ENCODE measurements at places on chromosomes 13 and 19.

DNA sequence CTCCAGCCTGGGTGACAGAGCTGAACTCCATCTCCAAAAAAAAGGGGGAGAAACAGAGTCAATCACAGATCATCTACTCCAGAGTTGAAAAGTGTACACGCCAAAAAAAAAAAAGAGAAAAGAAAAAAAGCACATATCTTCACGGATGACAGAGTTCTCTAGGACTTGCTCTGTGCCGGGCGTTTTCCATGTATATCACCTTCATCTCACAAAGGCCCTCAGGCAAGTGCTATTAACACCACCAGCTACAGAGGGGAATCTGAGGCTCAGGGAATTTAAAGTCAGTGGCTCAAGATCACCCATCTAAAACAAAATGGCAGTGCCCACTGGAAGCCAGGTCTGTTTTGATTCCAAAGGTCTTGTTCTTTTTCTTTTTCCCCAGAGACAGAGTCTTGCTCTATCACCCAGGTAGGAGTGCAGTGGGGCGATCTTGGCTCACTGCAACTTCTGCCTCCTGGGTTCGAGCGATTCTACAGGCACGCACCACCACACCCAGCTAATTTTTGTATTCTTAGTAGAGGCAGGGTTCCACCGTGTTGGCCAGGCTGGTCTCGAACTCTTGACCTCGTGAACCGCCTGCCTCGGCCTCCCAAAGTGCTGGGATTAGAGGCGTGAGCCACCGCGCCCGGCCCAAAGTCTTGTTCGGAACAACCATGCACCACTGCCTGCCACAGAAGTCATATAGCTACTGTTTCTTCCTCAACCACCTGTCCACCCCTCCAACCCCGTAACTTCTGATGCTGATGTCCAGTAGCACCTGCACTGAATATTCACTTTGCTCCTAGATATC lies 42.2 kb downstream of the SAE1 start:
- DNase-seq = no peak

DNA sequence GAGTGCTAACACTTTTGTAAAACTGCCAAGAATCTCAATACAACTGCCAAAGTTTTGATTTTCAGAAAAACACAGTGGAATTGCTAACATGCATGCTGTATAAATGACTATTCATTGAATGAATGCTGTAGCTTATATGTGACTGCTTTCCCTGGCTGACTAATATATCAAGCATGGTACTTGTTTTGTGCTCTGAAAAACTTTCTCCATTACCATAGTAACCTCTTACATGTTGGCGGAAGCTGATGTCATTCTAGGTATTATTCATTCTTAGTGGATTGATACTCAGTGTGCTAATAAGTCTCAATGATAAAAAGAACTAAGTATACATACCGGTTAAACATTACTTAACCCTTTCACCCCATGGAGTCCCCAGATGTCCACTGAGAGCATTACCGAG lies 166.1 kb upstream of the MYO16 start:
- DNase-seq = no peak

DNA sequence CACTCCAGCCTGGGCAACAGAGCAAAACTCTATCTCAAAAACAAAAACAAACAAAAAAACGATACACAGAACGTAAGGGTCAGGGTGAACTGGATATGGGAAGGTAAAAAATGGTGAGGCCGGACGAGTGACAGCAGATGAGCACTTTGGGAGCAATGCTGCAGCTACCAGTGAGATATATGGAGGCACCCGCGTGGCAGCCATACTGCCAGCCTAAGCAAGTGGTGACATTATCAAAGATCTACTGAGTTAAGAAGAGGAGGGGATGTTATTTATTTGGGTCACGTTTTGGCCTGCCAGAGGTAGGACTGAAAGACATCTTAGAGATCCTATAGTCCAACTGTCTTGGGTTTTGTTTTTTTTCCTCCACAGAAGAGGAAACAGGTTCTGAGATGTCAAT lies 14.2 kb downstream of the TIMM13 start:
- no peak for DNase-seq

GRCh38 chr13:90757127-90757680 lies 590.3 kb upstream of the MIR17HG start:
- no peak for DNase-seq

GRCh38 chr19:46631481-46631880 lies 4.5 kb downstream of the GNG8 start:
- DNase-seq = no peak

GRCh38 chr13:94972262-94972661 lies 259.9 kb upstream of the SOX21 start:
- no peak for DNase-seq

GRCh38 chr19:47315125-47315821 lies 5.6 kb downstream of the C5AR1 start:
- no peak for DNase-seq

GRCh38 chr13:33934343-33934742 lies 116.4 kb downstream of the RFC3 start:
- no peak for DNase-seq

DNA sequence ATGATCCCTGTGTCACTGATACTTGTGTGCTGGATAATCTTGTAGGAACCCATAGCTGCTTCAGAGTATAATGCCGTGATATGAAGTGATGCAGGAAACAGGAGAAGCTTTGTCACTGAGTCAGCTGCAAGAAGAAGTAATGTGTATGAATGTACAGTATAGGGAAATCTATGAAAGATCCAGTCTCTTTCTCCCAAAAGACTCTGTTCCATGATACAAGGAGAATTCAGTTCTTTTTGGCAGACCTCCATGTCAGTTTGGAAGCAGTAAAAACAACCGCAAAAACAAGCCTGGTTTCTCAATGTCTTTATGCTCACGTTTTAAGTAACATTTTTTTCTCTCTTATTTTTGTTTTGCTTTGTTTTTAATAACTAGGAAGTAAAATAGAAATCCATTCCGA lies 33.9 kb downstream of the PCDH17 start:
- DNase-seq = no peak

DNA sequence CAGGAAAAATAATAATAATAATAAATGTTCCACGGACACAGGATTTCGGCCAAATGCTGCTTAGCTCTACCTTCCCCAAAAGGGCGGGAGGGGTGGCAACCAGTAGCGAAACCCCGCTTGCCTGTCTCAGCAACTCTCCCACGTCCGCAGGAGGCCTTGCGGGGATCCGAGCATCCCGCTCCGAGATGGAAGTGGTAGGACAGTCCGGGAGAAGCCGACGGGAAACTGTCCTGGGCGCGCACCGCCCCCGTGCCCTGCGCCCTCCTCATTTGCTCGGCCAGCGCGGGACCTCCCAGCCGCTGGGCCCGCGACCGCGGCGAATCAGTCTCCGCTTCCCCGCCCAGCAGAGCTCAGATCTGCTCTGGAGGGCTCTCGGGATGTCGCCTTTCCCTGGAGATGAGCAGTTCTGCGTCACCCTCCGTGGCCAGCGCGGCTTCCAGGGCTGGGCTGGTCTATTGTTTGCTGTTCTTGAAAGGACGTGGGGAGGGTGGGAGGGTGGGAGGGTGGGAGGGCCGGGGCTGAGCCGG lies 48.9 kb upstream of the PABPC3 start:
- DNase-seq = no peak

- DNase-seq = no peak
Observed at GRCh38 chr19:33132425-33132824, 511 bp downstream of the WDR88 start.

- DNase-seq = no peak
Observed at GRCh38 chr13:94494026-94494425, 14.5 kb upstream of the DCT start.

GRCh38 chr13:41562083-41562482 lies 104.7 kb downstream of the RGCC start:
- no peak for DNase-seq

DNA sequence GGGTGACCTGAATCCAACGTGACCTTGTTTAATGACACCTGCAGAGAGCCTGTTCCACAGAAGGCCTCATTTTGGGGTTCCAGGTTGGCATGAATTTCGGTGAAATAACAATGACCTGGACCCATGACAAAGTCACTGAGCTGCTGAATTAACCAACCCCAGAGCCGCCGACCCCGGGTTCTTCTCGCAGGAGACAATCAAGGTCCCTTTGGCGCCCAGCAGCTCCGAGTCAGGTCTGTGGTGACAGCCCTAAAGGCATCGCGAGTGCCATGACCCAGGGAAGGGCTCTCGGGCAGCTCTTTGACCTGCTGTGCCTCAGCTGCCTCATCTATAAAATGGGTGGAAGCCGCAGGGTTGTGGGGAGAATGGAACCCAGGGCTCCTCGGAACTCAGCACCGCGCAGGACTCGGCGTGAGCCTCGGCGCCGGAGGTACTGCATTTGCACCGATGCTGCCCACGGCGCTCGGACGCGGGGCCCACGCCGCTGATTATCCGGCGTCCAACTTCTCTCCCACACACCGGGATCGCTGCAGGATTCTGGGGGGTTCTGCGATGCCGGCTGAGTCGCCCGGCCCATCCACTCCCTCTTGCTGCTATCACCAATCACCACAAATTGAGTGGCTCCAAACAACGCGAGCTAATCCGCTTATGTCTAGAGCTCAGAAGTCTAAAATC lies 5.7 kb downstream of the SHC2 start:
- DNase-seq = no peak

DNA sequence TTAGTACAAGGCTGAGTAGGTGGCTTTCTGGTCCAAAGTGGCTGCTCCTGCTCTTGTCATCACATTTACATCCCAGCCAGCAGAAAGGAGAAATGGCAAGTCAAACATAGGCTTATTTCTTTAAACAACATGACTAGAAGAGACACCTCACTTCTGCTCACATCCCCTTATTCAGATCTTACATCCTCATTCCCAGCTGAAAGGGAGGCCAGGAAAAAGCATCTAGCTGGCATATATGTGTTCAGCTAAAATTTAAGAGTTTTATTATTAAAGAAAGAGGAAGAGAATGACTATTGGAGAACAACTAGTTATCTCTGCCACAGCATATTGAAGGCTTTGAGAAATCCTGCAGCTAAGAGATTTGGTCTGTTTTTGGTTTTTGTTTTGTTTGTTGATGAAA lies 34.1 kb downstream of the RGCC start:
- DNase-seq = no peak

DNA sequence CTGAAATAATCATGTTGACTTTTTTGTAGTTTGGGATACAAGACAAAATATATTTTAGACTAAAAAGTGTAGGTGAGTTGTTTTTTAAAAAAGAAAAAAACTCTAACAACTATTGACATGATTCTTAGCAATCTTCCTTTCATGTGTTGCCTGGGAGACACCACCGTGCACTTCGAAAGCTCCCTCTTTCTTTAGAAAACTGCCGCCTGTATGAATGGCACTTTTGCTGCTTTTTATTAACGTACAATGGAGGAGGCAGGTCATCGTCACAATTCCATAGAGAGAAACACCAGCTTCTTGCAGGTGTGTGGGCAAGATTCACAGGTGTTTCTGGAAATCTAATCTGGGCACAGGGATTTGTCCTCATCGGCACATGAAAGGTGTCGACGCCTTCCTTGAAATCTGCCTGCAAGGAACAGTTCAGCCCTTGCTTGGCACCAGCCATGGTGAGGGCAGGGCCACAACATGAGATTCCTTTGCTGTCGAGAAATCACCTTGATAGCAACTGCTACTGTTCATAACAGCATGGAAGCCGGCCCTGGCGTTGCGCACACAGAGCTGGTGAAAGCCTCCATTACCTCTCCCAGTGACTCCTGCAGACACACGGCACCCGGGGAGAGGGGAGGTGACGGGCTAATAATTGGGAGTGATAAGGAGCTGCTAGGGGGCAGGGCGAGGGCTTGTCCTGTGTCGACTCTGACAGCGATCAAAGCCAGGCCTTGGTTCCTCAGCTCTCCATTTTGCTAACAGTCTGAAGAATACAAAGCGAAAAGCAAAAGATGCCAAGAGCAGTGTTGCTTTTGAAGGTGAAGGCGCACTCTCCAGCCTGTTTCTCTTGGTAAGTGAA lies 66.5 kb downstream of the EFNB2 start:
- no peak for DNase-seq

DNA sequence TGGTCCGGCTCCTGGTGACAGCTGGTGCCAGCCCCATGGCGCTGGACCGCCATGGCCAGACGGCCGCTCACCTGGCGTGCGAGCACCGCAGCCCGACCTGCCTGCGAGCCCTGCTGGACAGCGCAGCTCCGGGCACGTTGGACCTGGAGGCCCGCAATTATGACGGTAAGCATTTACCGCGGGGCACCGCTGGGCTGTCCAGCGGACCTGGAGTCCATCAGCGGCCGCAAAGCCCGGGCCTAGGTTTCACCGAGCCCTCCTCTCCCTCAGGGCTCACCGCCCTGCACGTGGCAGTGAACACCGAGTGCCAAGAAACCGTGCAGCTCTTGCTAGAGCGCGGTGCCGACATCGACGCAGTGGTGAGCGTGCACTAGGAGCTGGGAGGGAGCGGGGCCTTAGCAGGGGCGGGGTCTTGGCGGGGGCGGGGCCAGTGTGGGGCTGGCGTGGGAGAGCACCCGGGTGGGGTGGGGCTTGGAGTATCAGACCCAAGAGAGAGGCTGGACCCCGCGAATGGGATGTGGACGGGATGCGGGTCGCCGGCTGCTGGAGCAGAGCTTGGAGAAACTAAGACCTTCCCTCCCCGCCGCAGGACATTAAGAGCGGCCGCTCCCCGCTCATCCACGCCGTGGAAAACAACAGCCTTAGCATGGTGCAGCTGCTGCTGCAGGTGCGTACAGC lies 8.7 kb downstream of the BCL3 start:
- no peak for DNase-seq

DNA sequence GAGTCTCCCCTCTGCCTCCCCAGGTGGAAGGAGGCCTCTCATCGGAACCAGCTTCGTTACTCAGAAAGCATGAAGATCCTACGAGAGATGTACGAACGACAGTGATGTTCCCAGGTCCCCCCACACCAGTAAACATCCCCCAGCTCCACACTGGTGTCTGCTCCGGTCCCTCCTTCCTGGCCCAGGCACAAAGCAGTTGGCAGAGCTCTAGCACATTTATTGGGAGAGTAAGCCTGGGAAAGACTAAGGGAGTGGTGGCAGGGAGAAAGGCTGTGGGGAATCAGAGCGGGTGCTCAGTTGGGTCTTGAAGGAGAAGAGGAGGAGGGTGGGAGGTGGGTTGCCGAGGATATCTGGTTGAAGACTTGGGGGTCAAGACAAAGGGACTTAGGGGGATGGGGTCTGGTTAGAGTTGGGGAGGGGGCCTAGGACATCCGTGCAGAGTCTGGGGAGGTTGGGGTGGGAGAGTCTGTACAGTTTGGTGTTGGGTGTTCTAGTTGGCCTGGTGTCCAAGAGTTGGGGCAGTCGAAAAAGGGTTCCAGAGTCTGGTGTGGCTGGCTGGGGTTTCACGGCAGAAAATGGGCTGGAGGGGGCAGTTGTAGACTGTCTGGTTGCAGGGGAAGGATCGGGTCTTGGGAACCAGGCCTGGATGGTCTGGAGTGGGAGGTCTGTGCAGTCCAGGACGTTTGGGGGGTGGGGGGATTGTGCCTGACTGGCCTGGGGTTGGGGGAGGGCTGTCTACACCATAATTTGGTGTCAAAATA lies 2.3 kb downstream of the HSPB6 start:
- DNase-seq = no peak

DNA sequence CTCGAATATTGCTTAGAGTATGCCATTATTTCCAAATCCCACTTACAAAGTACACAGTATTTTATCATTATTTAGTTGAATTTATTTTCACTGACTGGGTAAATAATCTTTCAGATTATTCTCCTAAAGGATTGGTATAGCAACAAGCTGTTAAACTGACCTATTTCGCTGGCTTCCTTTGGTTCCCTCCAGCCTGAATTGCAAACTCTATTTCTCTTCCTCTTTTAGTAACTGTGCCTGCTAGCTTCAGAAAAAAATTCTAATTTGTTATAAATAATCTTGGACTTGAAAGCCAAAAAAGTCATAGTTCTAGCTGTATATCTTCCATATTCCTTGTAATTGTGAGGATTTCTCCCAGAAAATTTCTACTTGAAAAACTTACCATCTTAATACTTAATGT lies 15.0 kb upstream of the CCNA1 start:
- no peak for DNase-seq
